ENCODE measurements at places on chromosomes 7 and 10.

GRCh38 chr7:55730197-55730596 is 132.4 kb downstream of the SEPTIN14 start:
- no peak for DNase-seq

DNA sequence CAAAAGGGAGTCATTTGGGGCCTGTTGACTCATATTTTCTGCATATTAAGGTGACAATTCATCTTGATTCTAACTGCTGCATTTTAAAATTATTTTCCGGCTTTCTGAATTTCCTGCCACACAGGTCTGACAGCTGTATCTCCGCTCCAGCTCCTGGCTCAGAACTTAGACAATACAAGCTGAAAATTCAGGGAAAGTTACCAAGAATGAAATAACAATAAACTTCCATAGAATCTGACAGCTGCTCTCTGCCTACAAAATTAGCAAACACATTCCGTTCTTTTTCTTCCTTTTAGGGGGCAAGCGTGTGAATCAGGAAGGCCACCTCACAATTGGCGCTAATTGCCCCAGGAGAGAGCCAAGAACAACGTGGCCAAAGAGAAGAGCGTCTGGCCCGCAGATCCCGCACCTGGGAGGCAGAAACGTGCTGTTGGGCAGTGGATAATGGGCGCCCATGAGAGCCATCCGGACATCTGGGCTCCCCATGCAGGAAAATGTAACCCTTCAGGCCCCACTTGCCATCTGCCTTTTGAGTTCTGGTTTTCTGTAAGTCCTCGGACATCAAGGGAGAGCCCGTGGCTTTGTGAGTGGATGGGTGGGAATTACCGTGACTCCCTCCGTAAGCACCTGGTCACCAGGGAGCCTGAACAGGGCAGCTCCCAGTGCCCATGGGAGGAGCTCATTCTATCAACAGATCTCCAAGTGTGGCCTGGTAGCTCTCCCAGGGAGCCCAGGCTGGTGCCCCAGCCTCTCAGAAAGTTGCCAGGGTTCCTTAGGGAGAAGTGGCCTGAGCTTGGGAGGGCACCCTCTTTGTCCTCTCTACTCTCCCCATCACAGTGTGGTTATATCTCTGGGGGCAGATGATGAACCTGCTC is 5.0 kb downstream of the CLRN3 start:
- DNase-seq, result no peak

- no peak for DNase-seq
These were observed 88.3 kb downstream of the ZNF365 start for GRCh38 chr10:62462461-62462860.

DNA sequence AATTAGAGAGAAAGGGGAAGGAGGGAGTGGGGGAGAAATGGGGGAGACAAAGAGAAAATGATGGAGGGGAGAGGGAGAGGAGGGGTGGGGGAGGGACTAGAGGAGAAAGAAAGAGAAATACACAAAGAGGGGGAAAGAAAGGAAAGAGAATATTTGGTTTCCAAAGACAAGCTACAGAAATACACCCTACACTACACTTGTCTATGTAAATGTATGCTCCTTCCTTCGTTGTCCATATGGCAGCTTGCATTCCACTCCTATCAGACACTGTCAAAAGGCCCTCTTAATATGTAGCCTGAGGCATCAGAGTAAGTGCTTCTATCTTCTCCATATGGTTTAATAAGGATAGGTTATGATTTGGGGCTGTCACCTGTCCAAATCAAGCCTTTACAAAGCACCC is 92.8 kb upstream of the FEZF1 start:
- DNase-seq, result no peak

- DNase-seq, result no peak
These were observed 2.3 kb upstream of the VENTX start for GRCh38 chr10:133235265-133235855.

DNA sequence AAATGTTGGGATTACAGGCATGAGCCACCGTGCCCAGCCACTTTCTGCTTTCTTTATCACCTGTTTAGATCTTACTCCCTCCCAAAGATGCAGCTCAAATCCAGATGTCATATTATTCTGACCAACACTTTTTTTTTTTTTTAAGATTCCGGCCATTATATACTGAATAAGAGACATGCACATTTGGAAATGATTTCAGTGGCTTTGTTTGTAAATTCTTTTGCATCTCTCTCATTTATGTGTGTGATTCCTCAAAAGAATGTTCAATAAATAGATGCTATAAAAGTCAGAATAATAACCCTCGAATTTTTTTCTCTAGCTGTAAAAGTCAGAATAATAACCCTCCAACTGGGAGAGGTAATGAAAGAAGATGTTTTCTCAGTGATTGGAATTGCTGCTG is 25.4 kb downstream of the HECW1 start:
- DNase-seq, result no peak

DNA sequence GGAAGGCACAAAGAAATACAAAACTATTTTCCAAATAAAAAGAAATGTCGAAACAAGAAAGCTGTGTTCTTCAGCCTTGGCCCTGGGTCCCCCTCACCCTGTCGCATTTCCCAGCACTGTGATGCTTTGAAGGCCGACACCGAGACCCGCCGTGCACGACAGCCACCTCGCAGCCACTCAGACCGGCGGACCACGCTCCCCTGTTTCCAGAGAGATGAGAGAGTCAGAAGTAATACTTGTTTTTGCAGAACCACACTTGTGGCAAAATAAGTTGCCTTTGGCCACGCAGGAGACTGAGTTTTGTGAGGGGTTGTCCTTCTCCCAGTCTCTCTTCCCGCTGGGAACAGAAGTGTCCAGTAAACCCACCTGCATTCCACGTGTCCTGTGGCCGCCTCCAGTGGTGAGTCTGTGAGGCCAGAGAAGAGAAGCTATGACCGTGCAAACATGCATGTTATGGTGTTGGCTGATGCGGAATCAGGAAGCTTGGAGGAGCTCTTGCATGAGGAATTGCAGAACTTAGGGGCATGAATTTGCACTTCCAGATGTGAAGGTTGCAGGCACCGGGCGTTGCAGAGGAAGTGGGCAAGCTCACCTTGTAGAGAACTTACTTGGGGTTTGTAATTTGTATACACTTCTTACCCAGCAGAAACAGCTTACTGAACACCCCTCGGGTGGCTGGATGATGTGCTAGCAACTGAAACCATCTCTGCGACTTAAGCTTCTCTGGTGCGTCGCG is 194.5 kb downstream of the EBF3 start:
- no peak for DNase-seq

DNA sequence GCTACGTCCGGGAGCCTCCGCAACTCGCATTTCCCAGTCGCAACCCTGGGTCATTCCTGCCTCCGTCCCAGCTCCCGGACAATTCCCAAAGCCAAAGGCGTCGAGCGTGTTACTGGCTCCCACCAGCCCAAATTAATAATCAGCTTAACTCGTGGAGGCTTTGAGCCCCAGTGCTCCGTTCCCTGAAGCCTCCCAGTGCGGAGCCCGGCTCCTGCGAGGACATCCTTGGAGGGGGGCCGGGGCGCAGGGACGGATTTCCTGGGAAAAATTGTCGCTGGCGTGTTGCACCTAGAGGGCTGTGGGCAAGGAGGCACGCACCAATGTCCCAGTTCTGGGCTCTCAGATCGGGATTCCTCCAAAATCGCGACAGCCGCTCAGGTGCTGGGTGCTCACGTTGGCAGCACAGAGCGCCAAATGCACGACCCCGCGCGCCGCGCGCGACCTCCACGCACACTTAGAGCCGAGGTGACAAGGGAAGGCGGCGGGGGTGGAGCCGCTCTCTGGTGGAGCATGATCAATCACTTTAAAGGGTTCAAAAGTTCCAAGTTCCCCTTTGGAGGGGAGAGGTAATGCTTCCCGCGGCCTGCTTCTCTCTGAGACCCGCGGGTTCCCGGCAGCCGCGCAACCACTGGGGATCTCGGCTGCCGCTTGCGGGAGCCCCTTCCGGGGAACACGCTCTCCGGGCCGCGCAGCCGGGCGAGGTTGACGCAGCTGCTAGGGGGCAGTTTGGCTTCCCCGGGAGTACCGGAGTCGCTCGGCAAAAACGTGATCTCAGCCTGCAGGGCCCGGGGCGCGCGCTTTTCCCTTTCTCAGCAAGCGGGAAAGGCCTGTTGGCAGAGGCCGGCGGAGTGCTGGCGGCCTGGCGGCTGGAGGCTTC is 25.5 kb downstream of the SKIDA1 start:
- DNase-seq, result no peak

GRCh38 chr10:97664282-97664850 is 22.7 kb downstream of the AVPI1 start:
- no peak for DNase-seq

DNA sequence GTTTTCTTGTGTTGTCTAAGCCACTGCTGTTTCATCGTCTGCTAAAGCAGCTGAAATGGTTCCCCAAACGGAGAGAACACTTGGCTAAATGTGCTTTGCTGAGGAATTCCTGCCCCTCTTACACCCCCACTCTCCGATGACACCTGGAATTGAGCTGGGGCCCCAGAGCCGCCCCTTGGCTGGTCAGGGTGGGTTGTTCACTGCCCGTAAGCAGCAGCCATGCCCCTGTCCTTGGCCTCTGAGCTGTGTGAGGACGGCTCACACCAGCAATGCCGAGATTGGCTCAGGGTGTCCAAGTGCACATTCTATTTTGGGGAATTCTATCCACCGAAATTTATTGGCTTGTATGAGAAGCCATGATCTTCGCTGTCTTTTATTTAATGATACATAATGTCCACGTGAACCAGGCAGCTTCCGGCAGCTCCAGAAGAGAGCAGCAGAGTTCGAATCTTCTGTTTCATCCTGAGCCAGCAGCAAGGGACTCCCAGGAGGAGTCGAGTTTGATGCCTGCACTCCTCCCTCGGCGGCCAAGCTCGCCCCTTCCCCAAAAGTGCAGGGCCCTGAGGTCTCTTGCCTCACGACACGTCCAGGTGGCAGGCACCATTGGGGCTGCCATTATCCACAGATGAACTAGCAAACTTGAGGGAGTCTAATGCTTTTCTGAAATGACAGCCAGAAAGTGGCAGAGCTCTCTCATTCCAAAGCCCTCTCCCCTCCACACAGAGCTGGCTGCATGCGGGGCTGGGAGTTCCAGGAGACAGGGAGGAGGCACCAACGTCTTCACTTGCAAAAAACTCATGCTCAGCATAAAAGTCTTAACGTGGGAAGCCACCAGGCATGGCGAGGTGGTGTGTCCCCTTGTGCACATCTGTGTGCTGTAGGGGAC is 114.0 kb downstream of the WDR37 start:
- no peak for DNase-seq

GRCh38 chr7:148277042-148277660 is 313.4 kb upstream of the C7orf33 start:
- no peak for DNase-seq

GRCh38 chr7:15352421-15353206 is 209.2 kb downstream of the AGMO start:
- no peak for DNase-seq

GRCh38 chr10:125629758-125630376 is 53.1 kb downstream of the TEX36 start:
- DNase-seq, result peak; percentile 42

DNA sequence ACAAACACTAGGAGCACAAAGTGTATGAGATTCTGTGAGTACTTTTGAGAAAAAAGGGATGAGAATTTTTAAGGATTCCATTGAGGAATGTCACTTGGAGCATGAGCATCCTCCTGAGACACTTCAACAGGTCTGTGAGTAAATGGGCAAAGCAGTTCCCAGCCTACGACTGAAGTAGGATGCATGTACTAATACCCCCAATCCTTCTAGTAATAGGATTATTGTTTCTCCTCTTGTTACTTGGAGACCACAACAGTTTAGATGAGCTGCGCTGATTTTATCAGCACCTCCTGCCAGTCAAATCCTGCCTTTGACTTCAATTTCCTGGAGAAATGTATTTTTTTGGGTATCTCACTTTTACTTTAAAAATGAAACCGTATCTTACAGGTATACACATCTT is 820 bp downstream of the BBS9 start:
- peak; percentile 7 for DNase-seq

DNA sequence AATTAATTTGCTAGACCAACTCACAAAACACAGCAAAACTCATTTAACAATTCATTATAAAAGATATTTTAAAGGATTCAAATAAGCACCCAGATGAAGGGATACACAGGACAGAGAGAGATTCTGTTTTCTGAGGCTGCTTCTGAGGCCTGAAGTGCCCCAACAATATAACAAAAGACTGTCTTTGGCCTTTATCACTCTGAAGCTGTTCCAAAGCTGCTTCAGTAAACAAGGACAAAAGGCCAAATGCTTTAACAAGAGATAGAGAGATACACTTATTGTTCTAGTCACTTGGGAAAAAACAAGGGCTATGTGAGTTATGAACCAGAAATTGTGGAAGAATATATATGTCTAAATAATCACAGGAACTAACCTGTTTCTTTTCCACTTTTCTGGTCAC is 223.7 kb downstream of the CXCL12 start:
- DNase-seq, result no peak

GRCh38 chr7:24924375-24924774 is 55.6 kb downstream of the OSBPL3 start:
- DNase-seq, result no peak

DNA sequence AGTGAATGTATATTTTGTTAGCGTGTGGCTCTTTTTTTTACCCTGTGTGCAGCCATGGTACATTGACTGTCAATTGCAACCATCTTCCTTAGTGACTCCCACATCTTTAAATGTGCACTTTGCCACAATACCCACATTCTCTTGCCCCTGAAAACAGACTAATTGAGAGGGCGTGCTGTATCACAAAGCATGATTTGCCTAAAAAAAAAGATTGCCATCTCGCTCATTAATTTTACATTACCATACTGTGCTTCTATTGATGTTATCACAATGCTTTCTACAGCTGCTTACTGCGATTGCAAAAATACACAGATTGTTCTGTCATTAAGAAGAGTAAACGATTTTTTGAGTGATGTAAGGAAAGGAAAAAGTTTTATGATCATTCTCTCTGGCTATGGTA is 613.1 kb upstream of the NRP1 start:
- no peak for DNase-seq

GRCh38 chr7:80883154-80884025 is 35.5 kb downstream of the SEMA3C start:
- DNase-seq, result peak; percentile 99

GRCh38 chr7:55507743-55508142 is 64.6 kb downstream of the VOPP1 start:
- DNase-seq, result no peak

DNA sequence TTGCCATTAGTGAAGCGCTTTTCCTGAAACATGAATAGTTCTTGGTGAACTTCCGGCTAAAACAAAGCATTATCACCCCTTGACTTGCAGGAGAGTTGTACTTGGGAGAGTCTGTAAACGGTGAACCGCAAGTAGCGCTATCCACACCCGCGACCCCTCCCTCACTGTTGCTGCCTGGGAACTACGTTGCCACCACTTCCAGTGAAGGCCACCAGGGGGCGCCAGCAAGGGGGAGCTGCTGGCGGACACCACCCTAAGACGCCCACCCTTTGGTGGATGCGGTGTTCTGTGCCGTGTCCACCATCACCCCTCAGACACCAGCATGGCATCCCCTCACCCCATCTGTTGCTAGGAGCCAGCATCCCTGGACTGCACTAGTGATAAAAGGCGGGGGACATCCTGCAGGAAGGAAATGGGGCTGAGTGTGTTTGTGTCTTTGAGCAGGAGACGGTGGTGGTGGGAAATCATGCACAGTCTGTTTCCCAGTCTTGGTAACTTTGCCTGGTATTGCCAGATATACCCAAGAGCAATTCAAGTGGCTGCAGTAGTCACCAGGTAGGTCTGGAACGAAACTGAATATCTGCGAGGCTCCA is 298.2 kb downstream of the FRMD4A start:
- DNase-seq, result peak; percentile 22

- no peak for DNase-seq
These were observed 88.8 kb downstream of the SEMA3C start for GRCh38 chr7:80830010-80830409.

- DNase-seq, result no peak
These were observed 5.7 kb downstream of the FRAT2 start for GRCh38 chr10:97328646-97329453.
